ENCODE measurements at places on chromosomes 4 and X.

- DNase-seq, result no peak
Observed at GRCh38 chr4:165844161-165844560, 28.9 kb upstream of the TLL1 start.

DNA sequence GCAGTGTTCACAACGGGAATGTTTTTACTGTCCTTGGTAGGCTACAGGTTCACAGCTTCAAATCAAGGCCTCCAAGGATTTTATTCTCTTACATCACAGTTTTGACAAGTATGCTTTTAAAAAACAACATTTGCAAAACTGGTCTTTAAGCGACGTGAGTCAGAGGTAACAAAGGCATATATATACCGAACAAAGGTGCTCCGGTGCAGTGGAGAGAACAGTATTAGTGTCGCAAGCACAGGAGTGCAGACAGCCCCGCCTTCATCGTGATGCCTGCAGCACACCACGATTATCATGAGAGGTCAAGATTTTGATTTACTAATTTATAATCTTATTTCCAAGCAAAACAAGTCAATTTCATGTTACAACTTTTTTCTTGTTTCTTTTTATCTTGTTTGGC is 90.8 kb downstream of the GATB start:
- no peak for DNase-seq

DNA sequence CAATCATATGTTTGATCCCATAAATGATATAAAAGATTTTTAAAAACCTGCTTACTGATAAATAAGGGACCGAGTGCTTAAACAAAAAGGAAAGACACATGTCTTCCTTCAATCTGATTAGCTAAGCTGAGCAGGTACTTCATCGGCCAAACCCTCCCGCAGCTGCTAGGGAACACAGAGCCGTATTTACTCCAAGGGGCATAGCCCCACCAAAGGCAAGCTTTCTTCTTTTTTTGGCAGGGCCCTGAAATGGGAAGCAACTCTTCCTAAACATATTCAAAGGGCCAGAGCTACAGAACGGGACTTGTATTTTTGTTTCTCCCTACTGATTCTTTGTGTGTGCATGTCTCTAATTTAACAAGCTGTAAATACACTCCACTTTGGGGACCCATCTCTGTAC is 337.3 kb downstream of the NLGN4X start:
- no peak for DNase-seq

DNA sequence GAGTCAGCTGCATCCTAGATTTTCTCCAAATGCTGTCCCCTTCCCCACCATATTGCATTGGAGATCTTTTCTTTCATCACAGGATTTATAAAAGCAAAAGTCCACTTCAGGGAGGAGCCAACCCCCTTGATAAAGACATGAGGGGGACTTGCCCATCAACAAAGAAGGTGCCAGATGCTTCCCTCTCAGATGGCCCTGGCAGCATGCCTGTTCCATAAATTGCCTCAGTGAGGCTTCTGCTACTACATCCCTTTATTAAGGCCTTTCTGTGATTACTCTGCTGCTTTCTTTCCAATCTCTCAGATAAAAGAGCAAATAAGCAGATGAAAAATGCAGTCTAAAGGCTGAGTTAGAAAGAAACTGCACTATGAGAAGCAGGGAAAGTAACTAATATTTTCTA is 511.6 kb downstream of the PACRGL start:
- DNase-seq, result no peak

GRCh38 chr4:8079916-8080753 is 78.5 kb downstream of the ABLIM2 start:
- DNase-seq, result no peak

DNA sequence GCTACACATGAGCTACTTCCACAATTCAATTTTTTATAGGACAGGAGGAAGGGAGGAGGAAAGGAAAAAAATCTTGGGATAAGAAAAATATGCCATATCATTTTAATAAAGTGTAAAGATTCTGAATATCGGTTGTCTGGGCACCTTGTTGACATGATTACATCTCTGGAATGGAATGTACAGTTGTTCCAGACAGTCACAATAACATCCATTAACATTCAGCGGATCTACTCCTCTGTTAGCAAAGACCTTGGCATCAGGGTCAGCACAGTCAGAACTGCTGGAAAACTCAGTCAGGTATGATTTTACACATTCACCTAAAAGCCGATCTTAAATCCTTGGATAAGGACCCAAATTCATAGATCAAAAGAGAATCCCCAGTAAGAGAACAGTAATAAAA is 85.4 kb upstream of the ARMCX2 start:
- DNase-seq, result no peak

- no peak for DNase-seq
Observed at GRCh38 chrX:48616576-48616975, 19.3 kb downstream of the WDR13 start.

DNA sequence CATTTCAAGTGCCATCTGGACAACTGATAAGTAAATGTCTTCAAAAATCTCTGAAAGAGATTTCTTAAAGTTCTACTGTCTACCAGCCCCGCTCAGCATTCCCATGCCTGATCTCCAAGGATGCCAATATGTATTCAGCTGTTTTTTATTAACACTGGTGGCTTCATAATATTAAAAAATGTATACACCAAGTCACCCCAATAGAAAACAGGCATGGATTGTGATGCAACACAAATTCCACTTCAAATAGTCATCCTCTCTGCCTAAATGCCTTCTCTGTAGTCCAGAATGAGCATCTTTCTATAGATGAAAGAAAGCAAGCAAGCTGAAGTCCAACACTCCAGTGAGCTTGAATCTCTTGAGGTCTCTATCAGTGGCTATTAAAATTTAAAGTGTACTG is 152.2 kb upstream of the PPARGC1A start:
- no peak for DNase-seq

DNA sequence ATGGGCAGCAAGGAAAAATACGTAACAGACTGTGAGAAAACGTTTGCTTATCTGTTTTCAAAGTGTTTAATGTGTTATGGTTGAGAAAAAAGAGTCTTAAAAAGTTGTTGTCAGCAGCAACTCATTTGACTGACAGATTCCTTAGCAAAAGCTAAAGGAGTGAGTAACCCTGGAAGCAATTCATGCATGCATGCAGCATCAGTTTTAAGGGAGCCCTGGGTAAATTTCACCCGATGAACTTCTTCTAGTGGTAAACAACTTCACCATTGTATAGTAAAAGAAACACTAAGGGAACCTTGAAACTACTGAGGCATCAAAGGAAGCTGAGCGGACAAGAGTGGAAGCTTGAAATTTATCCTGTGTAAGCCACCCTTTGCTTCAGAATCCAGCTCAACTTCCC is 583.2 kb upstream of the INTU start:
- DNase-seq, result no peak

DNA sequence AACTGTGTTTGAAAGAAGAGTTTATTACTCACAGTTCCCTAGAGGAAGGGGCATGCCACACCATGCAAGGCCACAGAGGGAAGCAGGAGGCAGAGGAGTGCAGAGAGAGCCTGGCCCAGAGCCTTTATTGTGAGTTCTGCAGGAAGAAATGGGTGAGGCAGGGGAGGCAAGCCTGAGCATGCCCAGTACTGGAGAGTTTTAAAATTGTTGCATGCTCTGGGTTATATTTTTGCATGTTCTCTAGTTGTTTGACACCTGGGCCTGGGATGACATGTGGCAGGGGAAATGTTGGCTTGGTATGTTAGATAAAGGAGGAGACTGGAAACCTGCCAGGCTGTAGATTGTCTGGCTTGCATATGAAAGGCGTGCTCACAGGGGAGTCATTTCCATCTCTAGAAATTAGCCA is 19.7 kb upstream of the CRMP1 start:
- no peak for DNase-seq

DNA sequence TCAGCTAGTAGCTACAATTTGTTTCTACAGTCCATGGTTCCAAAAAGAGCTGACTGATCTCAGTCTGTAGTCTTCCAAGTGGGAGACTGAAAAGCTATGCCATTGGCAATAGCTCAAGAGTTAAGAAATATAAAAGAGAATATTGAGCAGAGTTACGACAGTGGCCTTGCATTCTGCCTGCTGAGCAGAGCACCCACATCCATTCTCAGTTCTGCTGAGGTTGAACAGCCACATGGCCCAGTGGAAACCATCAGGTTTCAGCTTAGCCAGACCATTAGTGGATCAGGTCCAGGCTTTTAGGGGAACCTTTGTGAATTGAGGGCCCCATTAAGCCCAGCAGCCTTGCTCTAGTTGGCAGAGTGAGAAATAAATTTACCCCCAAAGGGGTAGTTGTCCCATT is 28.1 kb downstream of the ZNF81 start:
- DNase-seq, result no peak

- no peak for DNase-seq
Observed at GRCh38 chr4:35102066-35102465, 1142.2 kb downstream of the ARAP2 start.

DNA sequence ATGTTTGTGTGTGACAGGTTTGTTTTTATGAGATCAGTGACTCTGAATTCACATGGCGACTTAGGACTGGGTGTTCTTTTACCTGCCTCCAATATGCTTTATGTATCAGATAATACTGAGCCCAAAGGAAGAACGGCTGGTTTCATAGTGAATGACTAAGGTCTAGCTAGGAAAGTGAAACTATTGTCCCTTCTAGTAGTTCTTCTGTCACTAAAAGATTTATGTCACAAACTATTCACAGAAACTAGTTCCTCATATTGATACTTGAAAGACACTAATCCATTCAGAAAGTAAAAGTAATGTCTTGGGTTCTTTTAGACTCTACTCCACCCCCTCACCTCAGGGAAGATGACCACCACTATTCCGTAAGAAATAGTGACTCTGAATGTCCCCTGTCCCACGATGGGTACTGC is 81.7 kb downstream of the EGF start:
- DNase-seq, result no peak

GRCh38 chr4:183988874-183989273 is 83.8 kb downstream of the STOX2 start:
- no peak for DNase-seq

DNA sequence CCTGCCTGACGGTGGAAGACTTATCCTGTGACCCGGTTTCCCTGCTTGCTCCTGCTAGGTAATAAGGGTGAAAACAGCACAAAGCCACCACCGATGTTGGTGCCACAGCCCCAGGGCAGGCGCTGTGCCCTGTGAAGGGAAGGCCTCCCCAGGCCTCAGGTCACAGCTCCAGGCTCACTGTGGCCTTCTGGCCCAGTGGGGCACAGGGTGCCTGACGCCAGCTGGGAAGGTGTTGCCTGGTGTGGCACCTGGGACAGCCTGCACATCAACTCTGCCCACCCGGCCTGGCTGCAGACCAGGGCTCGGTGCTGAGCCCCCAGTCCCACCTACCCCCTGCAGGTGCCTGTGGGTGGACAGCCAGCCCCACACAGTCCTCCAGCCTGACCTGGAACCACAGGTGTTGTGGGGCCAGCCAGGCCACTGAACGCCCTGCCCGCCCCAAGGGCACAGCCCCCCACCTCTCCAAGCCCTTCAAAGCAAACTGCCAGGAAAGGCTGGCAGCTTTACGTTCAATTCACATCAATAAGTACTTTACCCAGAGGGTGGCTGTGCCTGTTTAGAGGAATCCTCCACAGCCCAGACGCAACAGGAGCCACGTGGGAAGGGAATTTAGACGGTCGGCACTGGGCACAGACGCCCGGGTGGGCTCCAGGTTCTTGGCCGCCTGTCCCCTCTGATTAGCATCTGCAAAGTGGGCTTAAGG is 54.3 kb downstream of the ZFYVE28 start:
- no peak for DNase-seq

DNA sequence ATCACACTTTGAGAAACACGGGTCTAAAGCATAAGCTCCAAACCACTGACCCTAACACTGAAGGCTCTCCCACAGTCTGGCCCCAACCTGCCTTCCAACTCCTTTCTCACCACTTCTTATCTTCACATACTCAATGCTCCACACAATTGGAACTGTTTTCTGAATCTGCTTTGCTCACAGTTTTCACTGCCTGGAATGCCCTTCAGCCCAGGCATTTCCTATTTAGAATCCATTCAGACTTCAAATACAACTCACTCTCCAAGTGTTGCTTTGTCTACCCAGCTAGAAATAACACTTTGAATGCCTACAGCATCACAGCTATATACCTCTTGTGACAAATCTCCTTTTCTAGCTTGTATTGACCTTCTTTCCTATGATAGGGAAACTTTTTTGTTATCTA is 10.2 kb downstream of the OTUD4 start:
- DNase-seq, result no peak

- no peak for DNase-seq
Observed at GRCh38 chr4:328729-329128, 8.9 kb upstream of the ZNF141 start.

- DNase-seq, result peak; percentile 98
Observed at GRCh38 chr4:3765271-3766035, 732 bp upstream of the ADRA2C start.

- no peak for DNase-seq
Observed at GRCh38 chr4:135098061-135098460, 896.5 kb upstream of the PABPC4L start.

DNA sequence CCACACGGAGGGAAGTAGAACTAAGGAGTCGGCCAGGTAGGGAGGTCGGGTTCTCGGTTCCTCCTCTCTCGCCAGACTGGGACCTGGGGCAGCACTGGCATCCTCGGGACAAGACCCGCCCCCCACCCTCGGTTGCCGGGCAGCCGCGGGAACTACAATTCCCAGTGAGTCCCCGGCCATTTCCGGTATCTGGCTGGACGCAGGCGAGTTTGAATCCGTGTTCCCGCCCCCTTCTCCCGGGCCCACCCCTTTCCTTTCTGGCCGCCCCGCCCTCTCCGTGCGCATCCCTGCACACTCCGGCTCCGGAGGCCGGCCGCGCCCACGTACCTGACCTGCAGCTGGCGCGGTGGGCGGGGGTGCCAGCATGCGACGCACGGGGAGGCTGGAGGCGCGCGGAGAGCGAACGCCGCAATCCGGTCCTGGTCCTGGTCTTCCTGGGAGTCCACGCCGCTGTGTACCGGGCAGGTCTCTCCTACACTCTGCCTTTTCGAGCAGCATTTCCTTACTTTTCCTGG is 10.2 kb upstream of the DLG3 start:
- DNase-seq, result no peak

DNA sequence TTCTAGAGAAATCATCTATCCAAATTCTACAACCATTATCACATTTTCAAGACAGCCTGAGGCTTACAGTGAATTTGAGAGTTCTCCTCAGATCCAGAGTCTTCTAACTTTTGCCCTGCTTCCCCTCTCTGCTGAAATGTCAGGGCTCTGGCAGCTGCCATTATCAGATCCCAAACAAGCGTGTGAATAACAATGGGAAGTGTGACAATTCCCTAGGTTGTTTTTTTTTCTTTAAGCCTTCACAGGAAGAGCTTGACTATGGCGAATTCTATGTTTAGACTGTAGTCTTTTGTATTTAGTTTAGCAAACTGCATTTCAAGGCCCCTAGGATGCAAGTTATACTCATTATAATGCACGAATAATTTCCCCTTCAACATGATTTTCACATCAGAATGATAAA is 61.3 kb upstream of the KDR start:
- no peak for DNase-seq

Data from 8988T (cell line).